IPS DF 19.7 (cell line): ENCODE measurements at places on chromosomes 3 and 15.

- DNase-seq: no peak
These were observed 144.0 kb upstream of the MEF2A start for GRCh38 chr15:99421758-99422157.

DNA sequence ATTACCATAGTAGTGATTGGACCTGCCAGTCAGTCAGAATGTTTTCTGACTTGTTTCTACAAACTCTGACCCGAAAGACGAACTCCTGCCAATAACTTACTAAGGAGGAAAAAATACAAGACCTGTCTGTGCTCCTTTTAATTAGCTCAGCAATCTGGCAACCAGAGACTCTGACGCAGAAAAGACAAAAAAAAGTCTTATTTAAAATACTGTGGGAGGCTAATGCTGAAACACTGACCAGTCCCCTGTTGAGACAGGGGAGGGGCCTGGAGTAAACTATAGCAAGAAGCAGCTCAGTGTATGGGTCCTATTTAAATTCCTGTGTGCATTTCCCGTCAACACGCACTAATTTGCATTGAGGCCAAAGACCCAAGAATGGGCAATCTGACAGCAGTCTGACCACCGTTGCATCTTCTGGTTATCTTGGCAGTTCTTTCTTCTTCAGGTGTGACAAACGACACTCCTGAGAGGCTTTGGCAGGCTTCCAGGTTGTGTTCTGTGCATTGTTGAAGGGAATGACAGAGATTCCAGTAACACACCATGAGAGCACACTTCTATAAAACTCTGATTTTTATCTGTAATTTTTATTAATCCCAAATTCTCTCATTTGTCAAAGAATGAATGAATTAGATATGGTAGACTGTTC, 1114.3 kb downstream of the IGSF11 start:
- DNase-seq: no peak

GRCh38 chr15:74613953-74614743, 1.5 kb upstream of the CLK3 start:
- no peak for DNase-seq

DNA sequence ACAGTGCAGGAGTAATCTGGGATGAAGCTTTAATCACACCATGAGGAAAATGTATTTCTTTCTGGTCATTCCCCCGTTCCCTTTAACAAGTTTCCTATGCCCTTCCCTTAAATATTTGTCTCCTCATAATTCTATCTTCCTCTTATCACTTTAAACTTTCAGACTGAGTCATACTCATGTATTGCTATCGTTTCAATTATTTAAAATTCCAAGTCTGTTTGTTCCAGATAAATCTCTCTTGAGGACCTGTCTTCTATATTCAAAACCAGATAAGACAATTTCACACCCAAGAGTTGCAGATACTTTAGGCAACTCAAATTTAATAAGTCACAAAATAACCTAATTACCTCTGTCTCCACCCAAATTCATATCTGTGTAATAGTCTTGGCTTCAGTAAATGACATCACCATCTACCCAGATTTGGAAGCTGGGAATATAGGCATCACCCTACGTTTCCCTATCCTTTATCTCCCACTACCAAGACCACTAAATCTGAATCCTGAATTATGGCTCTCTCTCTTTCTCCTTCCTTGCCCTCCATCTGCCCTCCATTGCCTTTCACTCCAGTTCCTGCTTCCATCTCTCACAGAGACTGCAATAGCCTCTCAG, 220.1 kb downstream of the PYDC2 start:
- DNase-seq: no peak

DNA sequence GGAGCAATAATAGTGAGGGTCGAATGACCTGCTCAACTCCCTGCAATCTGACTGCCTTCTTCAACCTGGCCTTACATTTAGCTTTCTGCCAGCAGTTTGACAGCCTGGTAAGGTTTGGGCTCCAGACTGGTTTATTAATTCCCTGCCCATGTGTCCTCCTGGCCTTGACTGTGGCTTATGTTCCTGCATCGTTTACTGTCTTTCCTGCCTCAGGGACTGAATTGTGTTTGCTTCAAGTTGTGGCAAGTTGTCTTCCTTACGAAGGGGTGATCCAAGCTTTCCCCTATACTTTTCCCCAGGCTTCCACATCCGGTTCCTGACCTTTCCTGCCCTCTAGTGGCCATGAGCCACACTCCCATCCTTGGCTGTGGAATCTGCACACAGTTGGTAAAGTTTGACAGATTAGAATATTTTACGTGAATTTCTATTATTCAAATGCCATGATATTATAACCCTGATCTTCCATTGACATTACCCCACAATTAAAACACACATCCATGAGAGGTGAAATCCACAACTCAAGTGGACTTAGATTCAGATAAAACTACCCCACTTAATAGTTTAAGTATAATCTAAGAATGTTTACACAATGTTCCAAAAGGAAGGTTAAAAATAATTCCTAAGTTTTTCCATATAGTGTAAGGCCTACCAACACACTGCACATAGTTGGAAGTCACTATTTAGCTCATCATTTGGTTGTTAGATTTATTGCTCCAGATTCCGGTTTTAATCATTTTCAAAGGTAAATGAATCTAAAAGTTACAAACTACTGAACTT, 95.7 kb downstream of the NEDD4 start:
- peak; percentile 7 for DNase-seq

GRCh38 chr3:10198761-10199649, 34.3 kb downstream of the IRAK2 start:
- DNase-seq: no peak

- DNase-seq: no peak
These were observed 163.2 kb downstream of the WNT7A start for GRCh38 chr3:13716540-13717221.

DNA sequence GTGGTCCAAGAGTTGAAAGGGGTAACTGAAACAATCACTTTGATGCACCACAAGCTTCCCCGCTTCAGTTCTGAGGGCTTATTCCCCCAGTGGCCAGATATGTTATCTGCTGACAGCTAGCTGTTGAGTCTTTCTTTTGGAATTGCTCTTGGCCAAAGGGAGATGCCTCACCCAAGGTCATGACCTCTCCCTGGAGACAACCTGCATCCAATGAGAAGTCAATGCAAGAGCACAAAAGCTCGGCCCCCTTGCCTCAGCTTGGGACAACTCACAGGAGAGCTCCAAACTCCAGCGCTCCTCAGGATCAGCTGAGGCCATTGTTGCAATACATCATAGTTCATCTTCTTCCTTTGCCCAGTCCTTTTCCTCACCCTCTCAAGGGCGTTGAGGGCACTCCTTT, 31.0 kb upstream of the THBS1 start:
- no peak for DNase-seq

DNA sequence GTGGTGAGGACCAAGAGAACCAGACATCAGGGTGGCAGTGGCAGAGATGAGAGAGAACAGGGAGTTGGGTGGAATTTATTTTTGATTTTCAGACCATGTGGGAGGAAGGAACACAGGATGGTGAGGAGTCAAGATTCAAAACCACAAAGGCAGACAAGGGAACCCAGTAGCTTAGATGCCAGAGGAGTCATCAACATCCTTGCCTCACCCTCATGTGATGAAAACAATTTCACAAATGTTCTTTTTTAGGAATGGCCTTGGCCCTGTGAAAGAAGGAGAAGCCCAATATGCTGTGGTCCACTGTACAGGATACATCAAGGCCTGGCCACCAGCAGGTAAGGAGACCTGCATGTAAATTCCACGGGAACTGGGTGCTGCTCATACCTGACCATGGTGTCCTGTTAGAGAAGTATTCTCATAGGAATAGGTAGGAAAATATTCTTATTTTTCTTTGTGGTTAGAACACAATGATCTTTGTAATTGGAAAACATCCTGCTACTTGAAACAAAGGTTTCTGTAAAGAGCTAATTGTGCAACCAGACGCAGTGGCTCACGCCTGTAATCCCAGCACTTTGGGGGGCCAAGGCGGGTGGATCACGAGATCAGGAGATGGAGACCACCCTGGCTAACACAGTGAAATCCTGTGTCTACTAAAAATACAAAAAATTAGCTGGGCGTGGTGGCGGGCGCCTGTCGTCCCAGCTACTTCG, 110.0 kb downstream of the ARNT2 start:
- no peak for DNase-seq

DNA sequence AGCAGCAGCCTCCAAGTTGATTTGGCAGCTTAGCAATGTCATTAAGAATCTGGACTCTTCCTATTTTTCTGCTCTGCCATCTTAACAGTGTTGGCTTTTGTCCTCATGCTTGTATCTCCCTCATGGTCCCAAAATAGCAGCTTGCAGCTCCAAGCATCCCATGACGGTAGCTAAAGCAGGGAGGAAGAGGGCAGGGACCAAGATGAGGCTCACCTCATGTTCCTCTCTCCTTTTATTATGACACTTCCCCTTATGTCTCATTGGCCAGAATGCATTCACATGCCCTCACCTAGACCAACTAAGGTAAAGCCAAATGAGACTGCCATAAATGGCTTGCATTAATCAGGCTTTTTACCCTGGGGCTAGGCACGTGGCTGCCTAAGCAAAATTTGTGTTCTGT, 382.4 kb downstream of the SHQ1 start:
- DNase-seq: no peak

DNA sequence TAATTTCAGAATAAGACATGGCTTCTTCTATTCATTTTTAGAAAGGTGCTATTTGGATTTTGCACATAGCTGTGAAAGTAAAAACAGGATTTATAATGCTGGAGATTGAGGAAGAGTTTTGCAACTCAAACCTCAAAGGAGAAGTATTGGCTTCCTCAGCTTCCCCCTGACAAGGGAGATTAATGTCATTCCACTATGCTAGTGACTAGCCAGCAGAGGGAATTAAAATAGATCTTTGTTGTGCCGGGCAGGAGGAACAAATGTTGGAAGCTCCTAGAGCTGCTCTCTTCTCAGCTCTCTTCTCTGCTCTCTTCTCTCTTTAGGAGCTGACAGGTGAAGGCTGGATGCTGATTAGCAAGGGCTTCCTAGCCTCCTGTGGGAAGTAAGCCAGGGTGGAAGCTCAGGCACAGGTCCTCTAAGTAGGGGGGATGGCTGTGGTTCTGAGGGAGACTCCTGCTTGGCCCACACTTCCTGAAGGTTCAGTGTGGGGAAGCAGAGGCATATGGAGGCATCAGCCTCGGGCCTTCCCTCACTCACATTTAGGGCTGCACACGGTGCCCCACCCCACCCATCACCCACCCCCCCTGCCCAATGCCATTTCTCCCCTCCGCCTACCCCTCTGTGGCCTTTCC, 29.6 kb downstream of the CX3CR1 start:
- no peak for DNase-seq

GRCh38 chr3:125511420-125512118, 8.4 kb downstream of the SNX4 start:
- no peak for DNase-seq

- no peak for DNase-seq
These were observed 34.3 kb downstream of the DNAJB8 start for GRCh38 chr3:128432301-128432970.

- DNase-seq: no peak
These were observed 504.6 kb downstream of the FOXP1 start for GRCh38 chr3:71078723-71079525.

GRCh38 chr15:75532413-75533250, 46.5 kb downstream of the PTPN9 start:
- peak; percentile 42 for DNase-seq

DNA sequence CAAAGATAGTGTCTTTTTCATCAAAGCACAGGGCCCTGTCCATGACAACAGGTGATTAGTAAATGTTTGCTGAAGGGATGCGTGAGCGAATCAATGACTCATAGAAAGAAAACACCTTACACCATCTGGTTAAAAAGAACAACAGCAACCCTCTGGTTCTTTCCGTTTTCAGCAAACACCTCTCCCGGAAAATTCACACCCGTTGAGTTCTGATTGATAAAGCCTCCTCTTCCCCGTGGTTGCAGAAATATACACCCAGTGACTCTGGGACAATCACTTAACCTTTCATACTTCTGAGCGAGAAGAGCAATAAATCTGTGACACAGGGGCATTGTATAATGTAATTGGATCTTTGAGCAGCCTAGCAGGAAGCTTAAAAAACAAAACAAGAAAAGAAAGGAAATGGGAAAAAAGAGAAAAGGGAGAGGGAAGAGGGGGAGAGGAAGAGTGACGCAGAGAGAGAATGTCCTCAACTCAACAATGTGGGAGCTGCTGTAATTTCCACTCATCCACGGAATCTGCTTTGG, 37.6 kb downstream of the ADAMTS9 start:
- DNase-seq: no peak

GRCh38 chr15:67197364-67197695, 57.1 kb downstream of the AAGAB start:
- DNase-seq: no peak

- DNase-seq: no peak
These were observed 44.4 kb downstream of the EPHB1 start for GRCh38 chr3:134839422-134839821.

DNA sequence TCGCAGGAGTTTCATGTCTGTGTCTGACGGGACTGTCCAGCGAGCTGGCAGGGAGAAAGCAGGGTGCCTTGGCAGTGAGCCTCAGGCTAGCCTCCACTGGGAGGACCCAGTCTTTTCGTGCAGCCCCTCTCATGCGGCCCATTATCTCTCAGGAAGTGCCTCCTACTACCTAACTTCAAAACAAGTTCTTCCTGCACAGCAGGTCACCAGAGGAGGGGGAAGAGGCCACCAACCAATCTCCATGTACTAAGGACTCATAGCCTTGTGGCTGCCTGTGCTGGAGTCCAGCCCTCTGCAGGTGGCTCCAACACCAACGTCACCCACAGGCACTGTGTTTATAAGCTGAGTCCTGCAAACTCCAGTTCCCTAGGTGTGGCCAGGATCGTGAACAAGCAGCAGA, 4.8 kb downstream of the VIPR1 start:
- DNase-seq: no peak

DNA sequence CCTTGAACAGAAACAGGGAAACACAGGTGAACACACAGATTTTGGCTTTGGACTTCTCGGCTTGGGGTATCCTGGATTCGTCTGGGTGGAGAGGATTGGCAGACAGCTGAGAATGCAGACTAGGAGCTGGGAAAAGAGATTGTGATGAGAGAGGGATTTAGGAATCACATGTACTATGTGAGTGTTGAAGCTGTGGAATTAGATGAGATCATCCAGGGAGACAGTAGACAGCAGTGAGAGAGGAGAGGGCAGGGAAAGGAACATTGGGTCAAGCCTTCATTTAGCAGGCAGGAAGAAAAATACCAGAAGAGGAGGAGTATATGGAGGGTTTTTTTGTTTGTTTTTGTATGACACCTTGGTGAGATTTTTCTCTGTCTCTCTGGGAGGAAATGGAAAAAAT, 262.1 kb upstream of the TBL1XR1 start:
- DNase-seq: no peak

GRCh38 chr3:9503283-9503682, 50.3 kb downstream of the LHFPL4 start:
- peak; percentile 59 for DNase-seq

GRCh38 chr3:114213627-114214541, 23.5 kb downstream of the ZNF80 start:
- DNase-seq: peak; percentile 50

- no peak for DNase-seq
These were observed 31.9 kb downstream of the UBE2E1 start for GRCh38 chr3:23837691-23838090.

GRCh38 chr3:170055209-170055608, 17.4 kb downstream of the GPR160 start:
- no peak for DNase-seq

- no peak for DNase-seq
These were observed 74.3 kb downstream of the LIPC start for GRCh38 chr15:58506064-58506490.

GRCh38 chr3:4614070-4614469, 120.9 kb downstream of the ITPR1 start:
- no peak for DNase-seq

- DNase-seq: no peak
These were observed 20.3 kb upstream of the CSPG4 start for GRCh38 chr15:75732809-75733451.
